Thymus (tissue), 14 donors: ENCODE measurements at places on chromosomes 13 and 19. TPM values are rescaled to one million over a fixed set of nuclear protein-coding genes. Genes with fewer than 3 reads are reported as not detected.

GPR32 gene
- 0.07 TPM for polyA plus RNA-seq

PHLDB3 gene
- 37.9 TPM for polyA plus RNA-seq

PPP1R37 gene
- 39.3 TPM for polyA plus RNA-seq

ZNF729 gene
- not detected for polyA plus RNA-seq

HCST gene
- 158 TPM for polyA plus RNA-seq

KIR3DL1 gene
- polyA plus RNA-seq = 0.02 TPM

OR10H4 gene
- polyA plus RNA-seq = not detected

ZNF799 gene
- polyA plus RNA-seq = 7.3 TPM

THAP8 gene
- 5.7 TPM for polyA plus RNA-seq

ARHGEF1 gene
- polyA plus RNA-seq = 630 TPM

MATK gene
- polyA plus RNA-seq = 16.2 TPM

ZNF566 gene
- polyA plus RNA-seq = 9.4 TPM

ZNF738 gene
- 7.3 TPM for polyA plus RNA-seq

ZNF700 gene
- 42.6 TPM for polyA plus RNA-seq

GRCh38 chr13:58953638-58954037 lies 1210.1 kb downstream of the DIAPH3 start:
- no peaks in the 10 kb centered on the region for H3K36me3 ChIP-seq
- peak; percentile 34 for DNase-seq
- H3K27me3 ChIP-seq = no peaks in the 10 kb centered on the region
- H3K4me1 ChIP-seq = no peaks in the 10 kb centered on the region

DNA sequence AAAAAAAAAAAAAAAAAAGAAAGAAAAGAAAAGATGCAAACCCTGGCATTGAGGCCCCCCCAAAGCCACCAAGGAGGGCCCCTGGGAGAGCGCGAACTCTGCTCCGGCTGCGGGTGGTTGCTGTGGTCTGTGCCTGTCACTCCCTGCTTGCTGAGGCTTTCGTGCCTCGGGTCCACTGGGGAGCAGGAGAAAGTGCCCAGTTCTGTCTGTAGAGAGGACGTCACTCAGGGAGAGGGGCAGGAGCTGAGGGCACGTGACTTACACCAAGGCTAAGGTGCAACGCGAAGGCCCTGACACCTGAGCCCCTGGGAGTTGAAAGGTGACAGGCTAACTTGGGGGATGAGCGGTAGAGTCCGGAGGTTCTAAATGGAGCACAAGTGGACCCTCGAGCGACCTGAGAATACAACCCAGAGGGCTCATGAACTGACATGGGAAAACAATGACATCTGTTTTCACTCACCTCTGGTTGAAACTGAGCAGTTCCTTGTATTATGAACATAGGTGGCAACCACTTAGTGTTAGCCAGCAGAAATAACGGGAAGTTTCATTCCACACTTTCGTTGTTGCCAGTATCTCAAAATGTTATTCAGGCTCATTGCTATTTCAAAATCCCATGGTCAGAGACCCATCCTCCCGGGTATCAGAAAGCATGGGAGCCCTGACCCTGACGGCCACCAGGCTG lies 69.2 kb upstream of the TM9SF2 start:
- H3K4me3 ChIP-seq = no peak overlapping the region
- H3K27me3 ChIP-seq = no peaks in the 10 kb centered on the region
- peak overlapping the region; percentile 39 for H3K27ac ChIP-seq
- no peaks in the 10 kb centered on the region for H3K36me3 ChIP-seq
- H3K4me1 ChIP-seq = peaks cover 62% of the 10 kb centered on the region

GRCh38 chr13:37365496-37365895 lies 233.1 kb downstream of the POSTN start:
- no peaks in the 10 kb centered on the region for H3K4me1 ChIP-seq
- DNase-seq = no peak
- no peaks in the 10 kb centered on the region for H3K36me3 ChIP-seq
- no peak overlapping the region for H3K4me3 ChIP-seq

DNA sequence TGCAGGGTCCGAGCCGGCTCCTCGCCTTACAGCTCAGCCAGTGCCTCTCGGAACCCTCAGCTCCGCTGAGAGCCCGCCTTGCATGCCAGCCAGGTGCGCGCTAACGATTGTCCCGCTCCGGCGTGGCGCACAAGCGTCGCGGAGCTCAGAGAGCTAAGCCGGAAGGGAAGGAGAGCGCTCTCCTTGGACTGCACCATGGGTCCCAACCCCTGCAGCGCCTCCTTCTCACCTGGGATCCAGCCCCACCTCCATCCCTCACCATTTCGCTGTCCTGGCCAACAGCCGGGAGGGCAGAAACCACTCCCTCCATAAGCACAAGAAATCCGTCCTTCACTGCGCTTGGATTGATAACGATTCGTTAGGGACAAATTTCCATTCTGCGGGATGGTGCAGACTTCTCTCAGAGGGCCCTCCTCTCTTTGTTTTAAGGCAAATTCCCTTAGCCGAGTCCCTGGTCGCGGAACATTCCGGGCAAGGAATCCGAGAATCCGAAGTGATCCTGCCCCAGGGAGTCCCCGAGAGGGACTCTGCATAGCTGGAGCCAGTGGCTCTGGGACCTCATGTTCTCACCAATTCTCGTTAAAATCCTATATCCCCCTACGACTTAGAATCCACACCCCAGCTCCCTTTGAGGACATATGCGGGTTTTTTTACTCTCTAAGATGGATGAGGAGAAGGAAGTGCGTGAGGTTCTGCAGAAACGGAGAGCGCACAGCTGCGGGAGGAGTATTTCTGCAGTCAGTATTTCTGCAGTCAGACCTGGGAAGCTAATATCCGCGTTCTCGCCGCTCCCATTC lies 2.8 kb downstream of the GSX1 start:
- H3K4me1 ChIP-seq = peaks cover 17% of the 10 kb centered on the region
- no peaks in the 10 kb centered on the region for H3K36me3 ChIP-seq
- H3K4me3 ChIP-seq = no peak overlapping the region
- no peak for DNase-seq
- H3K27me3 ChIP-seq = peaks cover 98% of the 10 kb centered on the region

GRCh38 chr19:49927526-49928264 lies 1.3 kb upstream of the ATF5 start:
- H3K27me3 ChIP-seq = no peaks in the 10 kb centered on the region
- peaks cover 32% of the 10 kb centered on the region for H3K36me3 ChIP-seq
- peak overlapping the region; percentile 11 for H3K4me3 ChIP-seq
- H3K27ac ChIP-seq = peak overlapping the region; percentile 38
- H3K4me1 ChIP-seq = peaks cover 13% of the 10 kb centered on the region

GRCh38 chr13:19772306-19772705 lies 10.4 kb downstream of the PSPC1 start:
- H3K27ac ChIP-seq = no peak overlapping the region
- no peak overlapping the region for H3K4me3 ChIP-seq
- H3K36me3 ChIP-seq = peaks cover 45% of the 10 kb centered on the region
- no peak for DNase-seq

- H3K36me3 ChIP-seq = peaks cover 22% of the 10 kb centered on the region
- H3K27me3 ChIP-seq = no peaks in the 10 kb centered on the region
- peaks cover 37% of the 10 kb centered on the region for H3K4me1 ChIP-seq
- peak overlapping the region; percentile 71 for H3K27ac ChIP-seq
- no peak for DNase-seq
- no peak overlapping the region for H3K4me3 ChIP-seq
Observed at GRCh38 chr13:50914848-50915247, 5.3 kb downstream of the RNASEH2B start.

GRCh38 chr19:6751189-6751588 lies 11.7 kb downstream of the TRIP10 start:
- no peak overlapping the region for H3K27ac ChIP-seq
- peaks cover 12% of the 10 kb centered on the region for H3K4me1 ChIP-seq
- peaks cover 3% of the 10 kb centered on the region for H3K36me3 ChIP-seq
- no peak overlapping the region for H3K4me3 ChIP-seq

DNA sequence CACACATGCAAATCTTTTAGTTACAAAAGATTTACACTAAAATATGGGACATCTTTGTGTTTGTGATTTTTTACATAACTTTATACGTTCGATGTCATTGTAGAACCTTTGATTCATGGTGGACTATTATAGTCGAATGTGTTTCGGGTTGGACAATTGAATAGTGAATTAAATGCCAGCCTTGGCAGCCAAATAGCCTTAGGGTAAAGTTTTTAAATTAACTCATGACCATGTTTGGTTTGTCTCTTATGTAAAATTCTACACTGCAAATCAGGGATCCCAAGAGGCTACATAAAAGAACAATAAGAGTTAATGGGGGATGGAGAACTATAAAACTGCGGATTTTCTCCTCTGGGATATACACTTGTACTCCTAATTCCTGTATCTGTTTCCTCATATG lies 1735.6 kb upstream of the SPRY2 start:
- no peak for DNase-seq
- H3K4me3 ChIP-seq = no peak overlapping the region
- no peak overlapping the region for H3K27ac ChIP-seq
- H3K36me3 ChIP-seq = no peaks in the 10 kb centered on the region

DNA sequence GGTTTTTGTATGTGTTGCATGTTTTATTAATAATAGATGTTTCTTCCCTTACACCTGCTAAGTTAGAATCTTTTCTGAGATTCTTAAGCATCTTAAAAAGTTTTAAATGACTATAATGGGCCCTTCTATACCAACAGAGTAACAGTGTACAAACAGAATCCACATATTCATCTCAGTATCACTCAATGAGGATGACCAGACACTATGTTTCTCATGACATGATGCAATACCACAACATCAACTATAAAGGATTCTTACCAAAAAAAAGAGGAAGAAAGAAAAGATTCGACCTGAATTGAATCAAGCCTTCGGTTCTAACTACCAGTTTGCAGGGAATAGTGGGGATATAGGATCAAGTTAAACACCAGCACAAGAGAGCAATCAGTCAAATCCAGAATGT lies 56.5 kb downstream of the INTS6 start:
- no peak overlapping the region for H3K27ac ChIP-seq
- no peaks in the 10 kb centered on the region for H3K4me1 ChIP-seq
- H3K4me3 ChIP-seq = no peak overlapping the region
- DNase-seq = no peak

DNA sequence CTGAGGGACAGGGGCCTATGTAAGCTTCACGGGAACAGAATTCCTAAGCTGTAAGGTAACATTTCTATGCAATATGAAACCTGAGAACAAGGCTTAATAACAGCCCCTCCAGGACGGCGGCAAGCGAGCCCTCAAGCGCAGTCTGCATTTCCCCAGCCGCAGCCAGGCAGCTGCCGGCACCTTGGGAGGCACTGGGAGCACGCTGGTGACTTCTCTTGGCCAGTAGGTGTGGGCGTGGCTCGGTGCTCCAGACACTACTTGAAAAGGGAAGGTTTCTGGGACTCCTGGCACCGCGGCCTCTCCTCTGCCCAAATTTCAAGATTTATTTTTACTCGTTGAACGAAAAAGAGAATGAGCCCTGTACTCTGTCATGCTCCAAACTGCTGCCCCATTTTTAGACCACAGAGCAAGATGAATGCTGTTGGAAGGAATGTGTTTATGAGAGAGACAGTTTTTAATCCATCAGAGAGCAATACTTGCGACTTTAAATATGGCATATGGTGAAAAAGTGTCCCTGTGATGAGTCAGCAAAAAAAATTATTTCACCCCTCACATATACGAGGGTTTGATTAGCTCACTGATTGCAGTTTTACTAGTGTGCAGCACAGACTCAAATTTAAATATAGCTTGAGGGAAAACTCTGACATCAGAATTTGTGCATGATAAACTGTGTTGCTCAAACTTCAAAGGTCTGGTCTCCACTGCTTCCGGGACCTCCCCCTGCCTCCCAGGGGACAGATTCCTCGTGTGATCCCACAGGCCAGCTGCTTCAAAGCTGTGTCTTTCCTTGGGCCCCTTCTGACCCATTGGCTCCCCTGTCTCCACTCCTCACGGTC lies 81.2 kb downstream of the COL4A2 start:
- no peak overlapping the region for H3K4me3 ChIP-seq
- H3K27ac ChIP-seq = peak overlapping the region; percentile 76
- H3K36me3 ChIP-seq = no peaks in the 10 kb centered on the region
- no peaks in the 10 kb centered on the region for H3K4me1 ChIP-seq
- no peak for DNase-seq

DNA sequence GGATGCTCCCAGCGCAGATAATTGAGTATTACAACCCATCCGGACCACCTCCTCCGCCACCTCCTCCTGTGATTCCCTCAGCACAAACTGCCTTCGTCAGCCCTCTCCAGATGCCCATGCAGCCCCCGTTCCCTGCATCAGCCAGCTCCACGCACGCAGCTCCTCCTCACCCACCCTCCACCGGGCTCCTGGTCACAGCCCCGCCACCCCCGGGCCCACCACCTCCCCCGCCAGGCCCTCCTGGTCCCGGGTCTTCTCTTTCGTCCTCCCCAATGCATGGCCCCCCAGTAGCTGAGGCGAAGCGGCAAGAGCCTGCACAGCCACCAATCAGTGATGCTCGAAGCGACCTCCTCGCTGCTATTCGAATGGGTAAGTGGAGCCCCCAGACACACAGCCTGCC lies 78.0 kb downstream of the GPR12 start:
- no peaks in the 10 kb centered on the region for H3K36me3 ChIP-seq
- no peak overlapping the region for H3K27ac ChIP-seq
- no peak overlapping the region for H3K4me3 ChIP-seq
- H3K27me3 ChIP-seq = no peaks in the 10 kb centered on the region

- peak; percentile 47 for DNase-seq
- H3K27me3 ChIP-seq = peaks cover 10% of the 10 kb centered on the region
- no peak overlapping the region for H3K27ac ChIP-seq
- H3K36me3 ChIP-seq = no peaks in the 10 kb centered on the region
- H3K4me1 ChIP-seq = peaks cover 7% of the 10 kb centered on the region
- H3K4me3 ChIP-seq = no peak overlapping the region
Observed at GRCh38 chr19:51422053-51422448, 4.6 kb upstream of the SIGLEC10 start.

DNA sequence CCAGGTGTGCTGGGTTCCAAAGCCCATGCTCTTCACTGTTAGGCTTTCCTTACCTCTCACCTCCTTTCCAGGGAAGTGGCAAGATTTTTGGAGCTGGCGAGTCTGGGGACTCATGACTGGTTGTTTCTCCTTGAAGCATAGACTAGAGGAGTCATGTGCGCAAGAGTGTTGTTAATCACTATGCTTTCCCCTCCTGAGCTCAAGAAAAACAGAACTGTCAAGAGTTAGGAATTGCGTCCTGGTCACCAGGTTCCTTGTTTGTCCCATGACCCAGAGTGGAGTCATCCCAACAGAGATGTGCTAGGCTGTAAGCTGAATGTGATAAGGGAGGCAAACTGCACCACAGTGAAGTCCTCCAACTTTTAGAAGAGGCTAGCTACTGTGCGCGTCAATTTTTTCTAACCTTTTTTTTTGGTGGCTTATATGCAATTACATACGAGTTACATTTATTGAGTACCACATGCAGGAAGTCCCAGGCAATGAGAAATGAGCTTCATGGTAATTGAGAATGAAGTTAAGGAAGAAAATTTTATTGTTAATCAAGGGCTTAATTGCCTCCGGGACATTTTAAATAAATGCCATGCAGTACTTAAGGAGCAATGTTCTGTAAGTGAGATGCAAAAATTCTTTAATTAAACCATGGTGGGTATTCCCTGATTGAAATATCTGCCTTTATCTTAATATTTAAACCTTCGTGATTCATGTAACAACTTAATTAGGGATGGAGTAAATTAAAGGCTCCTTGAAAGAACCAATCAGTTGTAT lies 233.9 kb downstream of the ZIC5 start:
- H3K27me3 ChIP-seq = no peaks in the 10 kb centered on the region
- H3K27ac ChIP-seq = no peak overlapping the region
- no peak for DNase-seq
- H3K4me1 ChIP-seq = no peaks in the 10 kb centered on the region
- H3K36me3 ChIP-seq = no peaks in the 10 kb centered on the region

GRCh38 chr13:114147803-114148520 lies 15.5 kb upstream of the RASA3 start:
- H3K4me1 ChIP-seq = peaks cover 31% of the 10 kb centered on the region
- no peak for DNase-seq
- no peaks in the 10 kb centered on the region for H3K36me3 ChIP-seq
- no peak overlapping the region for H3K4me3 ChIP-seq
- peak overlapping the region; percentile 74 for H3K27ac ChIP-seq

- no peak overlapping the region for H3K4me3 ChIP-seq
- no peak overlapping the region for H3K27ac ChIP-seq
- no peaks in the 10 kb centered on the region for H3K4me1 ChIP-seq
- no peaks in the 10 kb centered on the region for H3K27me3 ChIP-seq
- peaks cover 95% of the 10 kb centered on the region for H3K36me3 ChIP-seq
- DNase-seq = no peak
Observed at GRCh38 chr19:19502808-19503602, 12.3 kb downstream of the TSSK6 start.
